HAP-1 (cell line): ENCODE measurements at places on chromosomes 5 and 9.

DNA sequence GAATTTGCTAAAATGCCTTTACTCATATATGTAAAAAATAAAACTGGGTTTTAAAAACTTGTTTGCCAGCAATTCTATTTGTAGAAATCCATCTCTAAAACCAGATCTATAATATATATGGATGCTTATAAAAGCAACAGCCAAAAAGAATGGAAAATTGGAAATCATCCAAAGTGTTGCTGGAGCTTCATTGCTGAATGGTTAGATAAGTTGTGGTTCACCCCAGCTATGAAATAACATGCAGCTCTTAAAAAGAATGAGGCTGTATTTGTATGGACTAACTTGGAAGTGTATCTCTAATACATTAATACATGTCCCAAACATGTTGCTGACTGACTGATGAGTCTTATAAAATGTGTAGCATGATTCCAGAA is 76.2 kb downstream of the STK10 start:
- DNase-seq: no peak

DNA sequence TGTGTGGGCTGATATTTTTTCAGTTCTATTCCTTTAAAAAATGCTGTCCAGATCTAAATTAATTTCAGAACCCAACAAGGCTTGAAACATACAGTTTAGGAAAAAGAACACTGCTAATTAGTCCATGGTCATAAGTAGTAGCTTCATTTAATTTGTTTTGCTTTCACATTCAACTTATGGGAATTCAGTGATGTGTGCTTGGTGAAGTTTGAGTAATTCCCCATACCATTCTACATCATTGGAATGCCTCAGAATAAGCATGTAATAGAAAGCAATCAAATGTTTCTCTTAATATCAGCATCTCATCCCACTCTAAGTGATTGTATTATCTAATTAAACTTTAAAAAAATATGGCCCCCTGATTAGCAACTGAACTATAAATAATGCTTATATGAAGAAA is 2.7 kb downstream of the CNTLN start:
- DNase-seq: no peak

- DNase-seq: no peak
These were observed 135.2 kb upstream of the SLC24A2 start for GRCh38 chr9:19924080-19924479.

- no peak for DNase-seq
These were observed 243.9 kb downstream of the TLE1 start for GRCh38 chr9:81445331-81445921.

- no peak for DNase-seq
These were observed 252.9 kb downstream of the HSPA4 start for GRCh38 chr5:133304707-133305216.

GRCh38 chr9:84583866-84584265 is 85.7 kb upstream of the NTRK2 start:
- no peak for DNase-seq
